Thoracic aorta (tissue), 2 donors: ENCODE measurements at places on chromosomes 1 and 21. TPM values are rescaled to one million over a fixed set of nuclear protein-coding genes. Genes with fewer than 3 reads are reported as not detected.
A peak's percentile ranks its signal among the peaks of the same experiment; 100 is the strongest.

OR2T29 gene
- total RNA-seq: not detected

LMOD1 gene
- 761 TPM for total RNA-seq

WDR47 gene
- 20.5 TPM for total RNA-seq

TNFAIP8L2 gene
- total RNA-seq: 14.1 TPM

NBPF6 gene
- not detected for total RNA-seq

GRCh38 chr1:59332983-59333382 is 36.1 kb downstream of the FGGY start:
- no peak for DNase-seq

DNA sequence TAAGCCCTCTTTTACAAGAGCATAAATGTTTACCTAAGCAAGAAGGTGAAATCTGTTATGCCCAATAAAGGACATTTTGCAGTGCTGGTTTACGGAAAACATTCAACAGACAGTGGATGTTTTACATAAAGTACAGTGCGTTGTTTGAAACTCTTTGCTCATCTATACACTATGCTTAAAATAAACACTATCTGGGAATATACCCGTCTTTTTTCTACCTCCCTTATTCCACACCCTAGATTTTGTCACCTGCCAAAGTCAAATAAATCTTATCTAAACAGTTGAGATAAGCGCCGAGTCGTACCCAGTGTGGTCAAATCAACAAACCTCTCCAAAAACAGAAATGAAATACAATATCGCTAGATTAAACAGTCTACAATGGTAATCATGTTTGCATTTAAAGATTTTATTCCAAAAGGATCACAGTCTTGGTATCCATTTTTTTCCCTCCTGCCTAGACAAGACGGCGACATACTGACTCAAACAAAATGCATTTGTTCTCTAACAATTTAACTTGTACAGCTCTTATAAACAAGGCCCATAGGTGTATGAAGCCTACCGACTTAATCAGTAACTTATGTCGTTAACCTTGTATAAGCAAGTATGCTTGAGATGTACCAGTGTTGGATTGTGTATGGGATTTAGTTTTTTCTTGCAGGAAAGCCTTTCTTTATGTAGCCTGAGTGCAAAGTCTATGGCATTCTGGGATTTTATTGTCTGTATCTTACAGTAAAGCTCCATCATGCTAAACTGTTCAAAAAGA is 189.1 kb downstream of the FMN2 start:
- no peak for DNase-seq

DNA sequence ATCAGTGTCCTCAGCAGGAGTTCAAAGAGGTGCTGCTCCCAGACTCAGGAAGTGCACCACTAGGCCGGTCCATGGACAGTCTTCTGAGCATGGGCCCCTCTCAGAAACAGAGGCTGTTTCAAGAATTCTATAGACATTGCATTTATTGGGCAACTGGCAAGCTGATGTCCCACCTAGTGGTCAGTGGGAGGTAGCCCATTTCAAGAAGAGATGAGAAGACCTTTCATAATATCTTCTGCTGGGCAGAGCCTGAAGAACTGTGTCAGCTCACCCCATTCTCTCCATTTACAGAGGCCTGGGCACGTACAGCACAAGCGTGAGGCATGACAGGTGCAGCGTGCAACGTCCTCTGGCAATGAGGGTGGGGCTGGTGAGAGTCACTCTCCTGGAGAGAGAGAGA is 216.0 kb downstream of the DYRK1A start:
- DNase-seq: no peak

DNA sequence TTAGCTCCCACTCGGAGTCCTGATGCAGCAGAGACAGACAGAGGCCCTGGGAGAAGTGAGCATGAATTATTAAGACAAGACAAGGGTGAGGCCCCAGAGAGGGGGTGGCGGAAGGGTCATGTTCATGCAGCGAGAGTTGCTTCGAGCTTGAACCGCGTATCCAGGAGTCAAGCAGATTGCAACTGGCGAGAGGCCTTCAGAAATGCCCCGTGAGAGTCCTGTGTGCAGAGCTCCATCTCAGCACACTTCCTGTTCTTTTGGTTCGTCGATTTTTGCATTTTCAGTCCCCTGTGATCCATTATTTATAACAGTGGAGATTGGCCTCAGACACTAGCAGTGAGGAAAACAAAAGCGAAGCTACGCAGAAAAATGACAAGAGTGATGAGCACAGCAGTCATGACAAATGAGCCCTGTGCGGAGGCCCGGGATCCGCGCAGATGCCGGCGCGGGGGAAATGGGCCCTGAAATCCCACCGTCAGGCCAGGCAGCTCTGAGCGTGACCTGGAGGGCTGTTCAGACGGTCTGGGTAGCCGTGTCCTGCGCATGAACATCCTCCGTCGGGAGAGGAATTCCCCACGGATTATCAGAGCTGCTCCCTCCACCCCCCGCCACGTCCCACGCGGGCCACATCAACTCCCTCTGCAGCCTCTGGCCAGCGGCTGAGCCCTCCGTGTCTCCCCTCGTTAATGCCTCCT is 15.0 kb downstream of the PDE9A start:
- no peak for DNase-seq

- no peak for DNase-seq
Measured at GRCh38 chr1:12040457-12041051, 21.3 kb downstream of the MIIP start.

- DNase-seq: no peak
Measured at GRCh38 chr1:19156676-19157075, 53.4 kb downstream of the UBR4 start.

DNA sequence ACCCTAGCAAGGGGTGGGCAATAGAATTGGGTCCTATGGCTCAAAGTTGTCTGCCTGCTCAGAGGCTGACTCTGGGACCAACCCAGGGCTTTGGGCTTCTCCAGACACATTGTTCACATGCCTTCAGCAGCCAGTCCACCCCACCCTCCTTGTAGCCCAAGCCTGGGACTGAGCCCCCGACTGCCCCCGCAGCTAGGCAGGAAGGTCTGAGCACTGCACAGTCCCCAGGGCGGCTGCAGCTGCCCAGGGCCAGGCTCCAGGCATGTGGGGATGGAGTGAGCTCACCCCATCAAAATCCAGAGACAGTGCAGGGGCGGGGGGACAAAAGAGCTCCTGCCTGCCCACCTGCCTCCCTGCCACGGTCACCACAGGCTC is 35.6 kb downstream of the HSPG2 start:
- peak; percentile 61 for DNase-seq

DNA sequence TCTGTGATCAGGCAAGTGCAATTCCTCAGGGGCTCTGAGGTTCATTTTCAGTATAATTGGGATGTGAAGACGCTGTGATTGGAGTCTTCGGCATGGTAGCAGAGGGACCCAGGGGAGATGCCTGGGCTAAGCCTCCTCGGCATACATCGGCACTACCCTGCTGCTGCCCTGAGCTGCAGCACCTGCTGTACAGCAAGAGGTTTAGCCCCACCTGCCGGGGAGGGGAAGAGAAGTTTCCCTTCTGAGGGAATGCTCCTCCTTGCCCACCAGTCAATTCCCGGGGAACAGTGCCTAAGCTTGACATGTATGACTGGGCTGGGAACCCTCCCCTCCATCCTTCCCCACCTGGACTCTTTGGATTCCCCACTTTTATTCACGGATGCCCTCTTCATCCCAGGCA is 24.9 kb downstream of the CNIH3 start:
- no peak for DNase-seq

DNA sequence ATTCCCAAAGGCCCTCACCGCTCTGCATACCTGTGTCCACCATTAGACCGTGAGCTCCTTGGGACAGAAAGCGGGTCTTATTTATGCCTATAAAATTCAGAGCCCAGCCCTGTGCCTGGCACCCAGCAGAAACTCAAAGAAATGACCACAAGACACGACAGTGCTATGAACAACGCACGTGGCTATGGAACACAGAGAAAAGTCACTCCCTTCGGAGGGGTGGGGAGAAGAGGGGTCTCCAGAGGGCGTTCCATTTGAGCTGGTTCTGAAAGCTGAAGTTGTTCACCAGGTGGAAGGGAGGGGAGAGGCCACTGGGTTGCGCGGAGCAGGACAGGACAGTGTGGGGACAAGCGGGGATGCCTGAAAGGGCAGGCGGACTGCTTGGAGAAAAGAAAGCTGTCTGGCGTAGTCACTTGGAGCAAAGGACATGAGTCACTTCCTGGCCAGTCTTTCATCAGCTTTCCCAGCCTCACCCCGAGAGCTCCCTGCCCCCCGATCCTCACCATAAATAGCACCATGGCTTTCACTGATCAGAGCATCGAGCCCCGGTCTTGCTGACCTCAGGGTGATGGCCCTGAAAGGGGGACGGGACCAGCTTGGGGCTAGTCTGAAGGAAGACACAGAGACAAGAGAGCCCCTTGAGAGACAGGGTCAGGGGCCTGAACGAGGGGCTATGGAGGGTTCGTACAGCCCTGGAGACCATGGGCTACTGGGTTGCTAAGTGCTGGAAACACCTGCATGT is 28.5 kb downstream of the ECE1 start:
- peak; percentile 73 for DNase-seq

- no peak for DNase-seq
Measured at GRCh38 chr1:28417441-28417922, 47.9 kb downstream of the PHACTR4 start.
